ENCODE measurements at places on chromosomes 4 and X. TPM values are rescaled to one million over a fixed set of nuclear protein-coding genes. Genes with fewer than 3 reads are reported as not detected.

Gene IL15
- total RNA-seq = 0.77 TPM

Gene NAT8L
- 14.9 TPM for total RNA-seq

Gene PDZD4
- total RNA-seq = 23.9 TPM

Gene SEL1L3
- 28.2 TPM for total RNA-seq

GRCh38 chrX:1727531-1728027 is 112.7 kb downstream of the ASMT start:
- DNase-seq = peak; percentile 51

- no peak for DNase-seq
Measured at GRCh38 chr4:173160871-173161270, 7.7 kb upstream of the GALNT7 start.

GRCh38 chr4:3708103-3708510 is 58.1 kb upstream of the ADRA2C start:
- no peak for DNase-seq

- DNase-seq = no peak
Measured at GRCh38 chr4:85522277-85522676, 47.3 kb downstream of the ARHGAP24 start.

- no peak for DNase-seq
Measured at GRCh38 chr4:3413217-3413671, 28.5 kb upstream of the HGFAC start.

- no peak for DNase-seq
Measured at GRCh38 chr4:6157926-6158325, 42.4 kb downstream of the JAKMIP1 start.

GRCh38 chr4:36388710-36389109 is 107.3 kb downstream of the DTHD1 start:
- no peak for DNase-seq

DNA sequence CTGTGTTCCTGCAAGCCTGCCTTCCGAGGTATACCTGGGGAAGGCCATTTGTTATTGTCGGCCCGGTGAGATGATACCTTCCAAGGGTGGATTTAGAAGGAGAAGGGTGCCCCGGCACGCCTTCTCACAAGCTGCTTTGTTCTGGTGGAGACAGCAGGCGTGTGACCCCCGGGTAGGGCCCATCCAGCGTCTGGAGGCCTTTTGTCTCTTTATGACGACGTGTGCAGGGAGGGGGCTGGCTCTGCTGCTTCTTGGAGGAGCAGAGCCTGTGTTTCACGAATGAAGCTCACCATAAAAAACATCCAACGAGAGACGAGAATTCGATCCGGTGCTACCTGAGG is 45.3 kb downstream of the SHOX start:
- no peak for DNase-seq

All from type B pancreatic cell (in vitro differentiated cells).